NCI-H446 treated with DMSO at 0.1 percent for 48 hours (cell line): ENCODE measurements at places on chromosomes 1 and 21.

GRCh38 chr1:47866601-47867437 is 130.4 kb downstream of the TRABD2B start:
- no peak for DNase-seq

GRCh38 chr1:35660581-35661473 is 19.5 kb upstream of the PSMB2 start:
- DNase-seq, result peak; percentile 81

- peak; percentile 97 for DNase-seq
These were observed 101.8 kb downstream of the NFIA start for GRCh38 chr1:61184040-61184713.

GRCh38 chr1:159211331-159212136 is 6.9 kb downstream of the ACKR1 start:
- peak; percentile 35 for DNase-seq

DNA sequence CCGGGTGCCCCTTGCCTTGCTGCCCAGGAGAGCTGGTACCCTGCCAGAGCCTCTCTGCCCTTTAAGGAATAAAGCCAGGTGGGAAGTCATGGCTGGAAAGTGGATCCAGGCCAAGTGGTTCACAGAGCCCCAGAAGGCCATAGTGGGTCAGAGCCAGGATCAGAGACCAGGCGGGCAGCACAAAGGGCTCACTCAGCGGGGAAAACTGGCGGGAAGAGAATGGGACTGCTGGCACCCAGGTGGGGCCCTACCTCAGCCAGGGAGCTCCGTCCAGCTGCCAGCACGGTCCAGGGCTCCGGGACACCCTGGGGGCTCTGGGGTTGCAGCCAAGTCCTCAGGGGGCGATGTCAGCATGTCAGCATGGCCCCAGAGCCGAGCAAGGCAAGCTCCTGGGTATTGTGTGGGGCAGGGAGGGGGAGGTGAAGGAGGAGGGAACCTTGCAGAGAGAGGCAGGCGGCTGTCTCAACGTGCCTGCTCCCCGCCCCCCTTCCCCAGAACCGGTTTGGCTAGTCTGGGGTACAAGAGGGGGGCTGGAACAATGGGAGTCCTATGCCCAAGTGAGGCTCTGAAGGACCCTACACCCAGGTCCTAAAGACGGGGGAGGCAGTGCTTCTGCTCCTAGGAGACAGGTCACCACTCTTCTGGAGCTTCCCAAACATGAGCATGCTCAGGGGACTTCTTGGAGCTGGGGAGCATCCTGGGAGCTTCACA is at the start of gene ARHGEF19:
TSS of gene ARHGEF19 (minus strand) at position 402 of the 711 bp plus-strand sequence. CDS start 3,598 bp downstream, outside the sequence.
- DNase-seq, result peak; percentile 42

DNA sequence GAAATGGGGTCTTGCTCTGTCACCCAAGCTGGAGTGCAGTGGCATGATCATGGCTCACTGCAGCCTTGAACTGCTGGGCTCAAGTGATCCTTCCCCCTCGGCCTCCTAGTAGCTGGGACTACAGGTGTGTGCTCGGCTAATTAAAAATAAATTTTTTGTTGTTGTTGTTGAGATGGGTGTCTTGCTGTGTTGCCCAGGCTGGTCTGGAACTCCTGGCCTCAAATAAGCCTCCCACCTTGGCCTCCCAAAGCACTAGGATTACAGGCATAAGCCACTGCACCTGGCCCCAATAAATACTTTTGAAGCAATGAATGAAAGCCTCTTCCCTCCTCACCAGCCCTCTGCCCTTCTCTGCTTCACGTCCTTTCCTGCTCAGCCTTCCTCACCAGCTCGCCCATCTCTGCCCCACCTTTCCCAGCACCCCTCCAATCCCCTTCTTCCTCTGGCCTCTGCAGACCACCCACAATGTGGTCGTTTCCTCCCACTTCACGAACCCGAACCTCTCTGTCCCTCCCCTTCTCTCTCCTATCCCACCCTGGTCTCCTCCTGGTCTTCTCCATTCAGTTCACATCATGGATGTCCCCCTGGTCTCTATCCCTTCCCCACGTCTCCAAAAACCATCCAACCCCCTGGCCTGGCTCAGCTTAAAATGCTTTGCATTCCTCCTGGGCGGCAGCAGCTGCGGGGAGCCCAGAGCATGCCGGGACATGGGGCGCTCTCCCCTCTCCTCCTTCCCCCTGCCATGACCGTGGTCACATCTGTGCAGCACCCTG is 38.4 kb downstream of the RAP1GAP start:
- DNase-seq, result no peak

GRCh38 chr1:6035719-6036118 is 10.0 kb upstream of the KCNAB2 start:
- DNase-seq, result no peak

GRCh38 chr1:170864876-170865538 is 70.3 kb upstream of the MROH9 start:
- DNase-seq, result no peak

DNA sequence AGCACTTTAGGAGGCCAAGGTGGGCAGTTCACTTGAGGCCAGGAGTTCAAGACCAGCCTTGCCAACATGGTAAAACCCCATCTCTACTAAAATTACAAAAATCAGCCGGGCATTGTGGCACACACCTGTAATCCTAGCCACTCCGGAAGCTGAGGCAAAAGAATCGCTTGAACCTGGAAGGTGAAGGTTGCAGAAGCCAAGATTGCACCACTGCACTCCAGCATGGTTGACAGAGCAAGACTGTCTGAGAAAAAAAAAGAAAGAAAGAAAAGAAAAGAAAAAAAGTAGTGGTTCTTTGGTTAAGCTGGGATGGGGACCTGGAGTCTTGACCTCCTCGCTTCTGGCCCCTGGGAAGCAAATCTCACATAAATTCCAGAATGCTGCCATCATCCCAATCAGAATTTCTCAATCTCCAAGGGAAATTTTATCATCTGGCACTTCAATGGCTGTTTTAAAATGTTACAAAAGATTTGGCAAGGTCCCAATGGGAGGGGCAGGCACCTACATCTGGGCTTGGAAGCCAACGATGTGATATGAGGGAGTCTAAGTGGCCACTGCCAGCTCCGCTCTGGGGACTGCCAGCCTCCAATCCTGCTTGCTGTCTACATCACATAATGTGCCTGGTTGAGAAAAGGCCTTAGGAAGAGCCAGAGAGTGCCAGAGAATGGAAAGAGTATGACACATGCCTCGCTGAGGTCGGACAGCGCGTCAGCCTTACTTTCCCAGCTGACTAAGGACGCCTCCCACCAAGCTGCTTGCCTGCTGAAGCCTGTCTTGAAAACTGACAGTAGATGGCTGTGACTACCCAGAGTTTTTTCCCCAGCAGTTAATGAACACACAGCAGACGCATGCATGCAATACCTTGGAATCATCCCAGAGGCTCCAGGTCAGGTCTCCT is 42.1 kb upstream of the SRP9 start:
- peak; percentile 76 for DNase-seq

GRCh38 chr1:100360790-100361510 is 8.6 kb downstream of the CDC14A start:
- DNase-seq, result peak; percentile 80

GRCh38 chr1:154961207-154962155 is at the start of gene PYGO2:
Gene PYGO2, minus strand, starts transcription at chr1:154961782. Its CDS starts 206 bp downstream, at chr1:154961576.
- DNase-seq, result peak; percentile 29
